Right cardiac atrium (tissue), 5 donors: ENCODE measurements at places on chromosomes 12 and 14. TPM values are rescaled to one million over a fixed set of nuclear protein-coding genes. Genes with fewer than 3 reads are reported as not detected.

The EFCAB11 gene
- polyA plus RNA-seq: 4.2 TPM

DNA sequence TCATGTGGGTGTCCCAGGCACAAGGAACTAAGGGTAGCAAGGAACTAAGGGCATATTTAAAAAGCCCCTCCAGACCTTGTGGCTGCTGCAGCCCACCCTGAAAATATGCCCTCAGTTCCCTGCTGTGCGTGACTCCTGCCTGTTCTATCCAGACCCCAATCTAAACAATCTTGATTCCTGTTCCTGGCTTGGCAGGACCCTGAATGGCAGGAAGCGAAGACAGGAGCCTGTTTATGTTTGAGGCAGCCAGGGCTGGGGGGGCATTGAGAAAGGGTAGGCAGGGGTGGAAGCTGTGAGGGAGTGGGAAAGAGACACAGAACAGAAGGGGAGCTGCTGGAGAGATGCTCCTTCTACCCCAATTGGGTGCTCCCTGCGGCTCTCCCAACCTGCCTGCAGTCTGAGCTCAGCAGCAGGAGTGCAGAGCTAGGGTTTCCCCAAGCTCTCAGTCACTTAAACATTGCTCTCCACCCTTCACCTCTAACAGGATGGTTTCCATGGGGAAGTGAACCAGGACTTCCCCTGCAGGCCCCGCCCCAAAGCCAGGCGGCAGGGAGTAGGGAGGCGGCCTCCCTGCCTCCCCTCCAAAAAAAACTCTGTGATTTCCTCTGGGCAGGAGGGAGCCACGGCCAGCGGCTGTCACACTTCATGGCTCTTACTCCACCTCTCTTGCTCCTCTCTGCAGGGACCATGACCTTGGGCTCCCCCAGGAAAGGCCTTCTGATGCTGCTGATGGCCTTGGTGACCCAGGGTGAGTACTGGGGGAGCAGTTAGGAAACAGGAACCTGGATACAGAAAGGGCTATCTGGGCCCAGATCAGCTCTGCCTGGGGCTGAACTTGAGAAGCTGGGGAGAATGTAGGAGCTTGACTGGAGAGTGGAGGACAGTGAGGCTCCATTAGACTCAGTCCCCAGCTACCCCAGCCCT lies 4.7 kb downstream of the ACVRL1 start:
- peak; percentile 87 for DNase-seq

The SLC39A9 gene
- polyA plus RNA-seq: 10.3 TPM

The SIX4 gene
- polyA plus RNA-seq: 1.1 TPM

The SLC6A13 gene
- 2.1 TPM for polyA plus RNA-seq
